Activated T-helper 1 cell treated with anti-CD3 and anti-CD28 coated beads, Interleukin-2, amount 50 U/mL, for 16 hours (primary cell): ENCODE measurements at places on chromosomes 12 and 14.
A peak's percentile ranks its signal among the peaks of the same experiment; 100 is the strongest.

DNA sequence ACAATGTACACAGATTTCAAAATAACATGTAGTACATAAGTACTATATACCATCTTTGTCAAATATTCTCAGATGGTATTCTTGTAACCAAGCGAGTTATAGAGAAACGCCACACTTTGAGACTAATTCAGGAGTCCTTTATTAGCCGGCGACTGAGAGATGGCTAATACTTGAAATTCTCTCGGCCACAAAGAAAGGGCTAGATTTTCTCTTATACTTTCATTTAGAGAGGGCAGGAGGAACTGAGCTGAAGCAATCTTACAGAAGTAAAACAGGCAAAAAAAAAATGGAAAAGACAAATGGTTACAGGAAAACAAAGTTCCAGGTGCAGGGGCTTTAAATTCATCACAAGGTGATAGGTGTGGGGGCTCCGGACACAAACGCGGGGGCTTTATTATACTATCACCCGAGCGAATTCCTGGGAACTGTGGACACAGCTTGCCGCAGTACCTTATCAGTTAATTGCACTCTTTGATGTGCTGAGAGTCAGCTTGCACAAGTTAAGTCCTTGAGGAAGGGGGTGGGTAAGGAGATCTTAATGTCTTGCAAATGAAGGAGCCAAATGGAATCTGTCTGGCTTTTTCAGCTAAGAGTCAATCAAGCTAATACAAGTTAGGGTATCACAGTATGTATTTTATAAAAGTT is 382.3 kb downstream of the KCNH5 start:
- no peak for DNase-seq

DNA sequence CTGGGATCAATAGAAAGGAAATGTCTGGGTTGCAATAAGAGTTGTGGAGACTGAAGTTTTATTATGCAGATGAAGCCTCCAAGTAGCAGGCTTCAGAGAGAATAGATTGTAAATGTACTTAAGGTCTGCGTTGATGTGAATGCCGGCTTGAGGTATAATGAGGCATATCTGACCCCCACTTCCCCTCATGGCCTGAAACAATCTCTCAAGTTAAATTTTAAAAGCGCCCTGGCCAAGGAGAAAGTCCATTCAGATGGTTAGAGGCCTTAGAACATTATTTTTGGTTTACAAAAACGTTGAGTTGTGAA is 28.3 kb upstream of the HIGD1C start:
- no peak for DNase-seq

DNA sequence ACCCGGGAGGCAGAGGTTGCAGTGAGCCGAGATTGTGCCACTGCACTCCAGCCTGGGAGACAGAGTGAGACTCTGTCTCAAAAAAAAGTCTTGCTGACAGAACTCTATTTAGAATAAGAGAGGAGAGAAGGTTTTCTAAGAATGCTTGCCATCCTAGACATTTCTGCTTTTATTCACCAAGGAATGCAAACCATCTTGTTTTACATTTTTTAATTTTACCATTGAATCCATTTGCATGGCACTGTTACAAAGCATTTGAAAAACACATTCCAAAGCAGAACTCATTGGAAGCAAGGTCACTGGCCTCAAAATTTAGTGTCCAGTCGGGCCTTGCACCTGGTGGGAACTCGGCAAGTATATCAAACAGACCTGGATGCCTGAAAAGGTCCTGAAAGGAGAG is 44.2 kb upstream of the RASSF3 start:
- DNase-seq = no peak

DNA sequence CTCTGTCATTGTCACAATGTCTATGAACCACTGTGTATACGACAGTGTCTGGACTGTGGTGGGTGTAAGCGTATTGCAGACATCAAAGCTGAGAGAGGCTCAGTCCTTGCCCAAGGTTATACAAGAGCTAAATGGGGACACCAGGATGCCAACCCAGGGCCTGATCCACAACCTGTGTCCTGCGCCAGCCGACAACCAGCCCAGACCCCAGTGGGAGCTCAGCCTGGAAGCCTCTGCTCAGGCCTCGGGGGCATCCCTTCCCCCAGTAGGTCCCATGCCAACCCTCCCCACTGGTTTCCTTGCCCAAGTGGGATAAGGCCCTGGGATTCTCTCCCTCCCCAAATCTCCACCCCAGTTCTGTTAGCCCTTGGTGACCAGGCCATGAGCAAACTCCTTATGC is 54.3 kb downstream of the LTBP2 start:
- DNase-seq = no peak

DNA sequence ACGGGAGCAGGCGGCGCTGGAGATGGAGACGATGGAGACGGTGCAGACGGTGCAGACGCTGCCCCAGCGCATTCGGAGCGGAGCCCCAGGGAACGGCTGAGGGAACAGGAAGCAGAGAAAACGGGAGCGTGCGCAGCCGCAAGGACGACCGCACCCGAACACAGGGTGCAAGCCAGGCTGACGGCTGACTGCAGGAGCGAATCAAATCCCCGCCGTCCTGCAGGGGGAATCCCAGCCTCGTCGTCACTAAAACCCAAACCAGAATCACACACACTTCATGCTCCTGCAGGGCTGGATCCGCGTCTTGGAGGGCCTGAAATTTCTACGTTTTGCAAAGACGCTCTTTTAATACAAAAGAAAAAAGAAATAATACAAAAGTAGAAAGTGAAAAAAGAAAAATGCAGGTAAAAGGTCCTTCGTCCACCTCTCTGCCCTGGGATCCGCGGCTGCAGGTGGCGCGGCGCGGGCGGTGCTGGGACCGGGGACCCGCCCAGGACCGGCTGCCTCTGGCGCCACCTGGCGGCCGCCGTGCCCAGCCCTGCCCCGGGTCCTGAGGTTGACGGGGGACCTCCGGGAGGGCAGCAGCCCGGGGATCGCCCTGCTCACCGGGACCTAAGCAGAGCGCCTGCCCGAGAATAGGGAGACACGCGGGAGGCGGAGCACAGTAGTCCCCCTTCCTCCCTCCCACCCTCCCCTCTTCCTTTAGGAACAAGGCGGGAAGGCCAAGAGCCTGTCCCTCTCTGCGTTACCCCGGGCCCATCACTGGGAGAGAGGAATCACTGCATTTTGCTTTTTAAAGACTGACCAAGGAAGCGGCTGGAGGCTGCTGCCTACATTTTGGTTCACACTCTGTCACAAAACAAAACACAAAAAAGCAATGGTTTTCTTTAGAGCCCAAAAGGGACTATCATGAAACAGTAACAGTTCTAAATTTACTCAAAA is 20.1 kb downstream of the STX2 start:
- DNase-seq = peak; percentile 58

DNA sequence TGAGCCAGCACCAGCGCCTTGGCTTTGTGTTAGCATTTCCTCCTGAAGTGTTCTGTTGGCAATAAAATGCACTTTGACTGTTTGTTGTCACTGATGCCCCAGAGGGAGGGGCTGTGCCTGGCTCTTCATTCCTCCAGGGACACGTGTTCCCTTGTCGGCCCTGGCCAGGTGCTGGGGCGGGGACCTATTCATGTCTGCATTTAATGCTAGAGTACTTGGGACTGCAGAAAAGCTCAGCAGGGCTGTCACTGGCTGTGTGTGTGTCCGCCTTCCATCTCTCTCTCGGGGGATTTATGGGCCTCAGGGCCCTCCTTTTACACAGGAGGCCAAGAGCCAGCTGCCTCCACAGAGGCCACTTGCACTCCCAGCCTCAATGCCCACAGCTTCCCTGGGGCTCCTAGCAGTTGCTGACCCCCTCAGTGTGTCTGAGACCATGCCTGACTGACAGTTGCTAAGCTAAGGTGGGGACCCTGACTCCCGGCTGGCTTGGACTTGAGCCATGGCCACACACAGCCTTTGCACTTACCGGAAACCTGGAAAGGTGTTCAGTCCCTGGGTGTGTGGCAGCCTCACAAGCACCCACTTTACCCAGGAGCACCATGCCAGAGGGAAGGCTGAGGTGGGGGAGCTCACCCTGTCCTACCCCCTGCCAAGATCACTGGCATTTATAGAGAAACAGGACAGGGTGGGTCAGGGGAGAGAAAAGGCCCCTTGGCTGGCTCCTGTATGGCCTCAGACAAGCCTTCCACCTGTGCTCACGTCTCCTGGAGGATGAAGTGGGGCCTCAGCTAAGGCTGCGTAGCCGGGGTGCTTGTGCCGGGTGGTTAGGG is 27.8 kb downstream of the HIP1R start:
- no peak for DNase-seq

DNA sequence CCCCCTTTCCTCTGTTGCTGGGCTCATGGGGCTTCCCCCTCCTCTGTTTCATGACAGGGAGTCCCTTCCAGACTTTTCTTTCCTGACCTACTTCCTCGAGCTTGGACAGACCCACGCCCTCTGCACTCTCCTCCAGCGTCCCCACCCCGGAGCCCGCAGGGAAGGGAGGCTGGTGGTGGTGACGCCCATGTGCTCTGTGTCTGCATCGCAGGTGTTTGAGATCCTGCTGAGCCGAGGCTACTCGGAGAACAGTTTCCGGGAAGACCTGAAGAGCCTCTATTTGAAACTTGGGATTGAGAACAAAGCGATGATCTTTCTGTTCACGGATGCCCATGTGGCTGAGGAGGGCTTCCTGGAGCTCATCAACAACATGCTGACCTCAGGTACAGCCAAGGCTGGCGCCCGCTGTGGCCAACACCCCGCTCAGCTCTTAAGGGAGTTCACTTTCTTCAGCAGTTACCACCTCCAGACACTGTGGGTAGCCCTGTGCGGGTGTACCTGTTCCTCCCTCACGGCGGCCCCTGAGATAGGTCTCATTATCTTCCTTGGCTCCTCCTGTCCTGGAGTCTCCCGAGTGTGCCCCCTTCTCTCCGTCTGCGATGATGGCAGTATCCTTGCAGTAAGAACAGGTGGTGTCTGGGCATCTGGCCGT is 85.6 kb downstream of the CCDC92 start:
- DNase-seq = no peak
